CD4-positive, alpha-beta T cell treated with Interleukin-17A for 4 hours (primary cell): ENCODE measurements at places on chromosomes 12 and 14.

GRCh38 chr12:66337381-66338010 is 35.2 kb downstream of the HELB start:
- DNase-seq, result no peak

DNA sequence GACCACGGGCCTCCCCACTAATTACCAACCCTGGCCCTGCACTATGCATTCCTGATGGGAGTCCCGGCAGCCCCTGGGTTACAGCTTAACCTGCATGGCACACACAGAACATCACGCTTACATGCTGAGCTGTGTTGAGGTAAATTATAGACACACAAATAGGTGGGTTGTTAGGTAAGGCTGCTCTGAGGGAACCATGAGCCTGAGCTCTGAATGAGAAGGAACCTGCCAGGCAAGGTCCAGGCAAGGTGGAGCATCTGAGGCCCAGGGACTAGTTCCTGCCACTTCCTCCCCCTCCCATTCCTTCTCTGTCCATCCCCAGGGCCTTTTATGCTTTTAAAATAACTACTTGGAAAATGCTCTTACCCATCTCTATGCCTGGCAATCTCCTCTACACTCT is 82.7 kb upstream of the ESRRB start:
- DNase-seq, result no peak

DNA sequence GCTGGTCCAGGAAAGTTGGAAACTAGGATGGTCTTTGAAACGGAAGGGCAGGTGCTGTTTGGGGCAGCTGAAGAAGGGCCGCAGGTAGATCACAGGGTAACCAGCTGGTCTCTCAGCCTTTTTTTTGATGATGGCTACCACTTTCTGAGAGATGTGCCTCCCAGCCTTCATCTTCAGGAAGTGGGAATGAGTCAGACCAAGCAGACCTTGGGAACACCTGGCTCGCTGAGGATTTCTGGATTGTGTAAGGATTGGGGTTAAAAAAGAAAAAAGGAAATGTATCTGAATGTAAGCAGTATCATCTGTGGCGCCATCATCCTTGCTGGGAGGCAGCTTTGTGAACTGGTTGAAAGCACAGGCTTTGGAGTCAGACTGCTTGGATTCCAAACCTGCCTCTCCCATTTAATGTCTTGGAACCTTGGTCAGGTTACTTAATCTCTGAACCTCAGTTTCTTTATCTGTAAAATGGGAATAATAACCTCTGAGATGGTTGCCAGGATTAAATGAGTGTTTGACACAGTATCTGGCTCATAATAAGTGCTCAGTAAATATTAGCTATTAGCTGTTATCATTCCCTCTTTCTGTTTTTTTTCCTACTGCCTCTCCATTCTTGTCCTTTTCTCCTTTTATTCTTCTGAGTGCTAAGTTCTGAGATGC is 1.7 kb downstream of the PRPF40B start:
- no peak for DNase-seq

DNA sequence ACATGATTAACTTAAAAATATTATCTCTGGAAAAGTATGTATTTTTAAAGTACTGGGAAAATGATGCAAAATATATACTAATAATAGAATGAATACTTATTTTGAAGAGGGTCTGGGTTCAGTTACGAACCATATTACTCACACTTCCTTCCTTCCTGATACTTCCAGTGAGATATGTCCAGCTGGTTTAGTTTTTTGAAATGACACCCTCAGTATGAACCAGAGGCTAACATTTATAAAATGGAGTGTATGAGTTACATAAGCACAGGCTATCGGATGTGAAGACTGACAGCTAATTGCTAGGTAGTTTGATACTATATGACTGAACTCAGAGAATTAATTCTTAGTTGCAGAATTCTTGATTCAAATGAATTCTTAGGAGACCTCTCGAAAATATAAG is 122.9 kb downstream of the OTOGL start:
- DNase-seq, result no peak

GRCh38 chr12:112196196-112196875 is 71.0 kb downstream of the TRAFD1 start:
- no peak for DNase-seq
